ENCODE measurements at places on chromosomes 2 and 18.

GRCh38 chr2:98866033-98866432 is 70.0 kb downstream of the CRACDL start:
- DNase-seq: no peak

GRCh38 chr18:51391215-51391614 is 193.7 kb upstream of the MEX3C start:
- DNase-seq: no peak

- no peak for DNase-seq
Observed at GRCh38 chr2:169141713-169142352, 72.5 kb downstream of the DHRS9 start.

DNA sequence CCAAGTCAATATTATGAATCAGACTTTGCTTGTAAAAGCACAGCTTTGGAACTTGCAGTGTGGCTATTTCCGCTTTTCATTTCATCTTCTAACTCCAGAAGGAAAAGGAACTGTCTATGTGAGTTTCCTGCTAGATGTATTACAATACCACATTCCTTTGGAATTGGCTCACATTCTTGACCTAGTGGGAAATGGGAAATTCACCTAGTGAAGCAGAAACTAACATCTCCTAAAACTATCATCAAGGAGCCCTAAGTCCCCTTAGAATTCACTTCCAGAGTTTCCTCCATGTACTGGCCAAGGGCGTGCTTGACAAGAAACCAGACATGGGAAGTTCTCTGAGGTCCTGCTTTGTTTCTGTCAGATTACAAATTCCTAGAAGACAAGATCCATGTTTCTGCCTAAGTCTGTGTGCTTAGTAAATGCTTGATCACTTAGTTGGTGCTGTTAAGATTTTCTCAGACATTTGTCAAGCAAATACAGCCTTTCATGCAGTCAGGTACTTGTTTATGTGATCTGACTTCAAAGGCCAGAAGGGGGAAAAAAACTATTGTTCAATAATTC is 275.7 kb upstream of the FN1 start:
- DNase-seq: no peak

- no peak for DNase-seq
Observed at GRCh38 chr18:34050661-34051060, 174.1 kb downstream of the NOL4 start.

- DNase-seq: no peak
Observed at GRCh38 chr18:46892842-46893241, 24.5 kb downstream of the PIAS2 start.

GRCh38 chr2:39140322-39140847 is 19.5 kb upstream of the SOS1 start:
- DNase-seq: no peak

- no peak for DNase-seq
Observed at GRCh38 chr2:17894005-17894404, 15.5 kb downstream of the KCNS3 start.
